ENCODE measurements at places on chromosomes 3 and 15.

- no peak for DNase-seq
Measured at GRCh38 chr3:188841906-188842305, 329.9 kb upstream of the TPRG1 start.

DNA sequence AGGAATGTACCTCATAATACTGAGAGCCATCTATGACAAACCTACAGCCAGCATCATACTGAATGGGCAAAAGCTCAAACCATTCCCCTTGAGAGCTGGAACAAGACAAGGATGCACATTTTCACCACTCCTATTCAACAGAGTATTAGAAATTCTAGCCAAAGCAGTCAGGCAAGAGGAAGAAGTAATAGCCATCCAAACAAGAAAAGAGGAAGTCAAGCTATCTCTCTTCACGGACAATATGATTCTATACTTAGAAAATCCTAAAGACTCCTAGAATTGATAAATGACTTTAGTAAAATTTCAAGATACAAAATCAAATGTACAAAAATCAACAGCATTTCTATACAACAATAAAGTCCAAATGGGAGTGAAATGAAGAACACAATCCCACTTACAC, 30.2 kb downstream of the OCA2 start:
- no peak for DNase-seq

- DNase-seq, result no peak
Measured at GRCh38 chr3:100209948-100210771, 50.6 kb upstream of the TBC1D23 start.

DNA sequence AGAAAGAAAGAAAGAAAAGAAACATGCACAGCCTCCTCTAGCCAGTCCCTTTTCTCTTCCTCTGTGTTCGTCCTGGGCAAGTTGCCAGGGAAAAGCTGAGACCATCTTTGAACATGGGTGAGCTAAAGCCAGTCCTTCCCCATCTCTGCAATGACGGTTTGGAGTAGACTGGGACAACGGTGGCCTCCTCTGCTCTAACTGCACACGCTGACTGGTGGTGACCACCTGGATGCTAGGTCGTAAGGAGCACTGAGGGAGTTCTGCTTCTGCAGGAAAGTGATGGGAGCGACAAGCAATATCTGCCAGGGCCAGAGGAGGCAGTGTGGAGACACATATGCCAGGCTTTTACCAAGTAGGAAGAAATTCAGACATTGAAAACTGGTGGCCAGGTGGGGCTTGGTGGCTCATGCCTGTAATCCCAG, 111.7 kb downstream of the NUP210 start:
- no peak for DNase-seq

DNA sequence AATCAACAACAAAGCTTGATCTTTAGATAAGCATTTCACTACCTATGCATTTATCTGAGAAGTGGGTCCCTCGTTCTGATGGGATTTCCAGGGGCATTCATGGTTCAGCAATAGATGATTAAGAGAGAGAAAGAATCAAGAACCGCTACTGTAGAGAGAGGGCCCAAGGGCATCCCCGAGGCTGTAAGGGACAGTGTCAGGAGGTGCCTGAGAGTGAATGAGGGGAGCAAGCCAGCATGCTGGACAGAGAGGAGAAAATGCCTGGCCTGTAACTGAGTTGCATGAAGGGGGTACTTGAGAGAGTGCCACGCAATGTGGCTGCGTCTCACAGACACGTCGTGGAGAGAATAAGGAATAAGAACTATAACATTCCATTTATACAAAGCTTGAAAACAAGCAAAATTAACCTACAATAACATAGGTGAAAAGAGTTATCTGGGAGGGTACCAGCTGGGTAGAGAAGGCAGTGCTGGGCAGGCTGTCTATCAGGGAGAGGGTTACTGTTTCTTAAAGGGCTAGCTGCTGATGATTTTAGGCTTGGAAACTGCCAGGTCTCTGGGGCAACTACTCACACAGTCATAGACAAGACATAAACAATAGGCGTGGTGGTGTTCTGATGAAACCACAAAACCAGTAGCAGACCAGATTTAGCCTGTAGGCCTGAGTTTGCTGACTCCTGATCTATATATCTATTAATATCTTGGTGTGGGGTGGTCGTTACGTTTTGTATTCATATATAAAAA, 374.6 kb upstream of the CFAP20DC start:
- no peak for DNase-seq

GRCh38 chr3:104347291-104347690, 1019.4 kb upstream of the ALCAM start:
- no peak for DNase-seq

GRCh38 chr15:51161491-51162220, 67.0 kb upstream of the TNFAIP8L3 start:
- no peak for DNase-seq

GRCh38 chr3:17340693-17341092, 401.7 kb downstream of the TBC1D5 start:
- DNase-seq, result no peak

DNA sequence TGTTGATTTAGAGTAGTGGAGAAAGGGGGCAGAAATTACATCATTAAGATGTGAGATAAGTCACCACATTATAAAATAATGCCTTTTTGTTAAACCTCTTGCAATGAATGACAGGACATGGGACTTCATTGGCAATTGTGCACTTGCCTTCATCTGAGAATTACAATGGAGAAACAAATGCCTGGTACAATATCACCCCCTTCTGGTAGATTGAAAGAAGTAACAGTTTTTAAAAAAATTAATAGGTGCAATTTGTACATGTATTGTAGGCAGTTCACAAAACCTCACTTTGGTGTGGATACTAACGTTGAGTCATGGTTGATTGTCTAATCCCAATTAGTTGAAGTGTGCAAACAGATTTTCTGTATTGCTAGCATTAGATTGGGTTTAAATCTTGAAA, 4.6 kb upstream of the P2RY14 start:
- DNase-seq, result no peak

DNA sequence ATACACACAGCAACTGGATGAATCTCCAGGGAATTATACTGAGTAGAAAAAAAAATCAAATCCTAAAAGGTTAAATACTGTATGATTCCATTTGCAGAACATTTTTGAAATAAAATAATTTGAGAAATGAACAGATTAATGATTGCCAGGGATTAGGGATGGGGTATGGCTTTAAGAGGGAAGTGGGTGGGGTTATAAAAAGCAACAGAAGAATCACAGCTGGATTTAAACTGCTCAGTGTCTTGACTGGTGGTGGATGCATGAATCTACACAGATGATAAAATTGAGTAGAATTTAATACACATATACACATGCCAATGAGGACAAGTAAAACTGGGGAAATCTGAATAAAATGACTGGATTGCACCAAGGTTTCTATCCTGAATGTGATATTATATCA, 79.7 kb upstream of the GOLGA8B start:
- no peak for DNase-seq

GRCh38 chr3:69511361-69511760, 125.5 kb upstream of the FRMD4B start:
- no peak for DNase-seq

GRCh38 chr3:120641696-120642246, 40.3 kb downstream of the HGD start:
- no peak for DNase-seq

DNA sequence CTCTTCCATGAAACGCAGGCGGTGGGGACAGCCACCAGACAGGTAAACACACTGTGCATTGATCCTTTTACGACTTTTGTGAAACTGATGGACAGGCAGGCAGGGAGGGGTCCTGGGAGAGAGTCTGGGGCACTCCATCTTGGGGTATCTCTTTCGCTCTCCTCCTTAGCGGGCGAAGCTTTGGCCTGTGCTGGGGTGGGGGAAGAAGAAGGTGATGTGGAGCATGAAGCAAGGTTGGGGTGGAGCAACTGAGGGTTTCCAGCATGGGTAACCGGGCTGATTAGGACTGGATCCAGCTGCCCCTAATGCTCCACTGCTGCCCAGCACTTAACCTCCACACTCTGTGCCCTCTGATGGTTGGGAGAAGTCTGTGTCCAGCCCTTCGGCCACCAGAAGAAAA, 25.6 kb downstream of the MUC20 start:
- DNase-seq, result no peak

- DNase-seq, result no peak
Measured at GRCh38 chr3:51621091-51621892, 49.8 kb upstream of the TEX264 start.

GRCh38 chr15:99753066-99753465, 19.8 kb upstream of the LYSMD4 start:
- DNase-seq, result no peak

GRCh38 chr3:56115199-56115598, 353.1 kb downstream of the ERC2 start:
- no peak for DNase-seq

GRCh38 chr3:42980909-42981308, 1.8 kb downstream of the GASK1A start:
- no peak for DNase-seq

- no peak for DNase-seq
Measured at GRCh38 chr3:195460091-195460713, 17.4 kb upstream of the ACAP2 start.

- no peak for DNase-seq
Measured at GRCh38 chr15:60720086-60720485, 241.1 kb upstream of the ICE2 start.

GRCh38 chr3:37609181-37610110, 252.2 kb upstream of the CTDSPL start:
- no peak for DNase-seq

GRCh38 chr3:56962206-56962605, 98.3 kb upstream of the SPATA12 start:
- no peak for DNase-seq

DNA sequence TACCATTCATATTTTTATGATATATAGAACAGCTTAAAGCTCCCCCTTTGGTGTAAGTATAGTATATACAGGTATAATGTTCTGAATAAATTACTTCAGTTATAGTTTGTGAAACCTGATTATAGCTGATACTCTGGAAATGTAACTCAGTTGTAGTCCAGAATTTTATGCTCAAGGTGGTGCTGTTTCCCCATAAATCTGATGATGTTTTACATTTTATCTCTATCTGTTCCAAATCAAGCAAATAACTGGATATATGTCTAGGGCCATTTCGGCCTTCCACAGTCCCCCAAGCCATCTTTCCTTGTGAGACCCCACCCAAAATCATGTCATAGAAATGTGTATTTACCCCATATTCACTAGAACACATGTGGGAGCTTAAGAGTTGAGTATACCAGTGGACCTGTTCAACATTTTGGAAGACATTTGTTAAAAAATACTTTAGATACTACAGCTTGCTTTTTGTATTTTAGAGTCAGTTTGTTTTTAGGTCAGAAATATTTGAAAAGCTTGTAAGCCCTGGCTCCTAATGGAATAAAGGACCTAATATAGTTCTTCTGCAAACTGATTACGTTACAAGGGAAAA, 107.1 kb downstream of the ATG7 start:
- no peak for DNase-seq

- no peak for DNase-seq
Measured at GRCh38 chr3:11721479-11721878, 77.8 kb upstream of the VGLL4 start.

GRCh38 chr3:148330542-148330941, 367.2 kb upstream of the AGTR1 start:
- no peak for DNase-seq

DNA sequence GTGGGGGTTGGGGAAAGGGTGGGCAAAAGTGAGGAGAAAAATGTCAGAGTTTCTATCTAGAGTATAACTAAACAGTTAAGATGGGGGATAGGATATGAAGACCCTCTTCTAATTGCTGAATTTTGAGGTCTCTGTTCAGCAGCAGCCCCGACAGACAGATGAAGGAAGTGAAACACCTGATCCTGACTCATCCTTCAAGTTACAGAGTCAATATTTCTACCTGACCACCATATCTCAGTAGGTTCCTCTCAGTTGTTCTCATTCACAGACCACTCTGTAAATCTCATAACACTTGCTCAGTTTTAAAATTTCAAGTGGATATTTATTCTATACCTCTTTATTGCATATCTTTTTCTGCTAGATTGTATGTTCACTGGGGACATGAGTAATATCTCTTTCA, 69.5 kb downstream of the CCDC54 start:
- no peak for DNase-seq

- no peak for DNase-seq
Measured at GRCh38 chr15:74434263-74435136, 742 bp upstream of the SEMA7A start.
